ENCODE measurements at places on chromosomes 7 and 10.

GRCh38 chr10:95245425-95246055 lies 45.3 kb downstream of the PDLIM1 start:
- DNase-seq = no peak

- DNase-seq = no peak
Observed at GRCh38 chr10:101446071-101446470, 92.1 kb downstream of the BTRC start.

GRCh38 chr7:55438757-55439525 lies 73.8 kb downstream of the LANCL2 start:
- no peak for DNase-seq

- DNase-seq = peak; percentile 6
Observed at GRCh38 chr10:21724687-21725367, 190.8 kb downstream of the MLLT10 start.

GRCh38 chr7:132461032-132461592 lies 115.2 kb downstream of the PLXNA4 start:
- no peak for DNase-seq

Data from stimulated activated CD4-positive, alpha-beta T cell treated with anti-CD3 and anti-CD28 coated beads, Interleukin-2, amount 100 ng/mL, for 4 hours (primary cell).